ENCODE measurements at places on chromosomes 7 and 10. TPM values are rescaled to one million over a fixed set of nuclear protein-coding genes. Genes with fewer than 3 reads are reported as not detected.

The LRRN3 gene
- 10.5 TPM for total RNA-seq

The GDF10 gene
- 2.0 TPM for total RNA-seq

The ENTPD1 gene
- total RNA-seq, result 0.58 TPM

The CALCR gene
- not detected for total RNA-seq

The ZKSCAN1 gene
- total RNA-seq, result 35.3 TPM

The FEZF1 gene
- not detected for total RNA-seq

The PLEKHS1 gene
- total RNA-seq, result not detected

The INSYN2A gene
- under 0.01 TPM for total RNA-seq

The H2BK1 gene
- total RNA-seq, result not detected

The MNX1 gene
- not detected for total RNA-seq

The NKX2-3 gene
- total RNA-seq, result not detected

The ADRB1 gene
- under 0.01 TPM for total RNA-seq

The CYP2C9 gene
- not detected for total RNA-seq

The DOCK1 gene
- 77.5 TPM for total RNA-seq

The XPNPEP1 gene
- total RNA-seq, result 124 TPM

The LLCFC1 gene
- total RNA-seq, result not detected

The CAMK2G gene
- 22.8 TPM for total RNA-seq

The ADAM22 gene
- 0.28 TPM for total RNA-seq

The MMD2 gene
- not detected for total RNA-seq

The PPP1R9A gene
- 0.56 TPM for total RNA-seq

The SPDYE5 gene
- not detected for total RNA-seq

The CLDN12 gene
- total RNA-seq, result 62.6 TPM

The SLC13A1 gene
- not detected for total RNA-seq

The HKDC1 gene
- total RNA-seq, result 0.38 TPM

The GTPBP4 gene
- 38.6 TPM for total RNA-seq

The ASB10 gene
- not detected for total RNA-seq

The HOXA3 gene
- under 0.01 TPM for total RNA-seq

The SEMA3D gene
- 7.0 TPM for total RNA-seq

The FUOM gene
- total RNA-seq, result 10.7 TPM

The AGBL3 gene
- total RNA-seq, result 0.96 TPM

The SLC16A12 gene
- 0.56 TPM for total RNA-seq

The CYP2W1 gene
- not detected for total RNA-seq

The VAX1 gene
- total RNA-seq, result not detected

All from regular cardiac myocyte (primary cell).